ENCODE measurements at places on chromosomes 6 and 20.
A peak's percentile ranks its signal among the peaks of the same experiment; 100 is the strongest.

- no peak for DNase-seq
Measured at GRCh38 chr6:156555116-156555515, 222.1 kb upstream of the ARID1B start.

GRCh38 chr6:32426338-32426737 lies 13.3 kb upstream of the HLA-DRA start:
- no peak for DNase-seq

- no peak for DNase-seq
Measured at GRCh38 chr6:89007209-89008000, 44.0 kb upstream of the RNGTT start.

- no peak for DNase-seq
Measured at GRCh38 chr6:28090917-28091586, 10.7 kb downstream of the ZNF165 start.

DNA sequence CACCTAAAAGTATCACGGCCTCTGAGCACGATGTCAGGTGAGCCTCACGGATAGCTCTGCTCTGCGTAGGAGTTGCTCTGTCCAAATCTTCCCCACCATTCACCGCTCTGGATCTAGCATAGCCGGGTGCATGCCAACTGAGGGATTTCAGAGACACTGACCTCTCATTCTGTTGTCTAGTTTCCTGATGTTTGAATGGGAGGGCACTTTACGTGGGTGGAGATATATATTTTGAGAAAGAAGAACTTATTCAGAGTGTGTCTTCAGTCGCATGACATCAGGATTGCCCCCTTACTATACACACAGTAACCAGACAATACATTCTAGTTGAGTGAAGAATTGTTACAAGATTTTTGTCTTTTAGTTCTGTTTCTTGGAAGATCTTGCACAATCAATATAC lies 96.5 kb upstream of the CITED2 start:
- no peak for DNase-seq

GRCh38 chr20:35151736-35152135 lies 4.6 kb upstream of the EDEM2 start:
- DNase-seq: no peak

GRCh38 chr6:16982807-16983206 lies 119.0 kb upstream of the STMND1 start:
- DNase-seq: peak; percentile 92

DNA sequence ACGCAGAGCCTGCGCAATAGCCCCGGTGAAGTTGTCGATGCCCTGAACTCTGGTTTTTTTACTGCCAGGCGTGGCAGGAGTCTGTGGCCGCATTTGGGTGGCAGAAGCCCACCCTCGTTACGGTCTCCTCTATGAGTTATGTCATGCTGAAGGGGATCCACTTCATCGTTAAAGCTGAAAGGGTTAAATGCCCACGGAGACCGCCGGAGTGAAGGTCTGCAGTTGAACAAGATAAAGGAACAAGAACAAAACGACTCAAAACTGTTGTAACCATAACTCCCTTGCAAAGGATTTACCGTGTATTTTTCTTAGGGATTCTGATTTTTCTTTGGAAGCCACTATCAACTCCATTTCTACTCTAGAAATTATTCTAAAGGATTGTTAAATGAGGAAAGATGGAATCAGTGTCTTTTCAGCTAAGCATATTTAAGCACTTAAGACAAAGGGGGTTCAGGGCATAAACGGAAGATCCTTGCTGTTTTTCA lies 501 bp upstream of the ELOVL5 start:
- no peak for DNase-seq

- DNase-seq: peak; percentile 17
Measured at GRCh38 chr20:43448748-43449535, 8.8 kb upstream of the SRSF6 start.

GRCh38 chr6:145758113-145758512 lies 22.8 kb upstream of the EPM2A start:
- DNase-seq: peak; percentile 28

- peak; percentile 87 for DNase-seq
Measured at GRCh38 chr20:53582574-53583351, 10.9 kb downstream of the ZNF217 start.

GRCh38 chr6:137043710-137044365 lies 927 bp downstream of the IL20RA start:
- peak; percentile 46 for DNase-seq

DNA sequence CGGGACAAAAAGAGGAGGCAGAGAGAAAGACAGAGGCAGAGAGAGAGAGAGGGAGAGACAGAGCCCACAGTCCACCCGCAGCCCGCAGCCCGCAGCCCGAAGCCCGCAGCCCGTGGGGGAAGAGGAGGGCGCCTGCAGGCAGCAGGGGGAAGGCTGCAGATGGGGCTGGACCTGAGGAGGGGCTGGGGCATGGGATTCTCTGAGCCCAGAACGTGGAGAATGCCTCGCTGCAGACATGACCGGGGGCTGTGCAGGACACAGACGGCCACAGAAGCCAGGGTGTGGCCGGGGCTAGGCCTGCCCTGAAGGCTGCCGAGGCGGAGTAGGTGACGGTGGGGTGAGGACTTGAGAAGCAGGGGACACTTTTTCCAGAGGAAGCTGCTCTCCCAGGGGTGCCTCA lies 6.5 kb upstream of the SLCO4A1 start:
- DNase-seq: no peak

DNA sequence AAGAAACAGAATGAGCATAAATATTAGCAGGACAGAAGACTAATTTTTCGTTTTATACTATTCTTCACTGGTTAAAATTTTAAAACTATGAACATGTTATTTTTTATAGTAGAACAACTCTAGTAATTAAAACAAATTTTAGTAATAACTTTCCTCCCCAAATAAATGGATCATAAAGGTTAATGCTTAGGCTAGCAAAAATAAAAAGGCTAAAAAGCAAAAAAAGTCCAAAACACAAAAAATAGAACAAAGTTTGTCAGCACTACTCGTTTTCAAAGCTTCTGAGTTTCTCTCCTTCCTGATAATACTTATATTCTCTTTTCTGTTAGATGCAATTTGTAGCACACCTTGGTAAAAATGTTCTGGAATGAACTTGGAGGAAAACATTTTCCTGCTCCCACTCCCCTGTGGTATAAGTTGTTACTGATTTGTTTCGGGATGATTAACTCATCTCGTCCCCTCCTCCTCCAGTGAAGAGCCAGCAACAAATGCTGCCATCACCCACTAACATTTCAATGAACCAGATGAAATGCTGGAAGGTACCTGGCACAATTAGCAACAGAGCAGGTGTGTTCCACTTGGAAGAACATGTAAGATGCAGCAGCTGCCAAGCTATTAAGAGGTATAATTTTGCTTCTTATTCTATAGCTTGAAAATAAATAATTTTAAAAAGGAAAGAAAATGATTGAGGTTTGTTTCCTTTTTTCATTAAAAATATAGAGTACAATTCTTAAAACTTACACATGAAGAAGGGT lies 130.5 kb downstream of the MYB start:
- DNase-seq: no peak

DNA sequence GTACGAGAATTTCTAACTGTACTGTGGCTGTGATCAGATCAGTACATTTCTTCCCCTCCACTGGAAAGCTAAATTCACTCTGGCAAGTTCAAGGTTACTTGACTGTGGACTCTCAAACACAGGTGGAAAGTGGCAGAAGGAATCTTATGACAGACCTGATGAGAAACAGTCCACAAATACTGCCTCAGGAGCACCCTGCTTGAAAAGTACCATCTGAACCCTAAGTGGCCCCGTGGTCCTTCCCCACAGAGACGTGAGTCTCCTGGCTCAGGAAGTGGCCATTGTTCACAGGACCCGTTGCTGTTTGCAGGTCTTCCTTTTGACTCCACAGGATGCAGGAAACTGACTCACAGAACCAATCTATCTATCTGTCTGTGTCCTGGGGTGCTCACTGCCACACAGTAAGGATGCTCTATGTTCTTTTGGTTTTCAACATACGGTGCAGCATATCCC lies 47.5 kb upstream of the NHSL1 start:
- peak; percentile 88 for DNase-seq

GRCh38 chr20:63706027-63706695 lies 1.6 kb downstream of the ARFRP1 start:
- no peak for DNase-seq

- DNase-seq: no peak
Measured at GRCh38 chr20:47421076-47421475, 64.6 kb upstream of the ZMYND8 start.

DNA sequence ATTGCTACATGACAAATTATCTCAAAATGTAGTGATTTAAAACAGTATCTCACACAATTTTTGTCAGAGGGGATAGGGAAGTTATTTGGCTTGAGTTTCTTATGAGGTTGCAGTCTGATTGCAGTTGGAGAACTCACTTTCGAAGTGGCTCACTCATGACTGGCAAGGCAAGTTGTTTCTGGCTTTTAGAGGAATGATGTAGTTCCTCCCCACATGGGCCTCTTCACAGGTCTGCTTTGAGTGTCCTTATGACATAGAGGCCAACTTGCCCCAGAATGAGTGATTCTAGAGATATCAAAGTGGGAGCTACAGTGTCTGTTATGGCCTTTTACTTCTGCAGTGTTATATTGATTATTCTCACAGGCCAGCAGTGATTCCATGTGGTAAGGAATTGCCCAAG lies 6.1 kb downstream of the DOP1A start:
- no peak for DNase-seq

GRCh38 chr6:2522521-2522920 lies 228.2 kb downstream of the MYLK4 start:
- peak; percentile 67 for DNase-seq

- DNase-seq: peak; percentile 90
Measured at GRCh38 chr20:45919542-45920399, 7.8 kb upstream of the PLTP start.

DNA sequence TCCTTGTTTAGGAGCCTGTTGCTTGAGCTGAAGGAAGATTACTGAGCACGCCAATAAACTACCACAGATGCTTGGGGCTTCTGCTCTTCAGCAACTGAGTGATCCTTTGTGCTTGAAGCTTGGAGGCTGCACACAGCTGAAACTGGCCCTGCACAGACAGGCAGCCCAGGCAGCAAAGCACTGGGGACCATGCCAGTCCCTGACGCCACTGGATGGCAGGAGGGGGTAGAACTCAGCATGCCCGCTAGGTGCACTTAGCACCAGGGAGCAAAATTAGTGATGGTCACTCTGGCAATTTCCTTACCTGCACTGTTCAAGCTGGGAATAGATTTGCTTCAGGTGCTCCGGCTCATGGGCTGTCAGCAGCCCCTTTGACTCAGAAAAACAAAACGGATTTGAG lies 91.5 kb downstream of the FAM50B start:
- DNase-seq: no peak

- DNase-seq: peak; percentile 29
Measured at GRCh38 chr6:143110572-143110971, 49.9 kb downstream of the AIG1 start.

DNA sequence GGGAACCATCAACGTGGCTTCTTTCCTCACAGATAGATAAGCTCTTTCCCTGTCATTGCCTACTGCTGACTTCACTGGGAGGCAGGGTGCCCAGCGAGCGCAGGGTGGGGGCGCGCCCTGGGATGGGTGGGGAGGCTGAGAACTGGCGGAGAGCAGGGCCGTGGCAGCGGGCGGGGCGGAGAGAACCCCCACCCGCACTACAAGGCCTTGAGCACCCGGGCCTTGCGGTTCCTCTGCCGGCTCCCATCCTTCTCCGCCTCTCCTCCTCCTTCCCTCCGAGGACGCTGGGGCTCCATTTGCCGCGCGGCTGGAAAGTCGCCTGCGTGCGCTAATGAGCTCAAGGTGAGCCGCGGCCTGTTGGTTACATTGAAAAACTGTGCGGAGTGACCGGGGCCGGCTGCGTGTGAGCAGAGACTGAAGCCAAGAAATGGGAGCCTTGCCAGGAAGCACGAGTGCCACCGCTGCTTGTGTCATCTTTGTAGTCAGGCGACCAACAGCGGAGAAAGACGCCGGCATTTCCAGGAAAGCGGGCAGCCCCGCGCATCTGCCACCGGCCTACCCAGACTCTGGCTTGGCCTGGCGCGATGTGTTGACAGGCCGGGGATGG lies 963.5 kb upstream of the SLC35B3 start:
- no peak for DNase-seq

DNA sequence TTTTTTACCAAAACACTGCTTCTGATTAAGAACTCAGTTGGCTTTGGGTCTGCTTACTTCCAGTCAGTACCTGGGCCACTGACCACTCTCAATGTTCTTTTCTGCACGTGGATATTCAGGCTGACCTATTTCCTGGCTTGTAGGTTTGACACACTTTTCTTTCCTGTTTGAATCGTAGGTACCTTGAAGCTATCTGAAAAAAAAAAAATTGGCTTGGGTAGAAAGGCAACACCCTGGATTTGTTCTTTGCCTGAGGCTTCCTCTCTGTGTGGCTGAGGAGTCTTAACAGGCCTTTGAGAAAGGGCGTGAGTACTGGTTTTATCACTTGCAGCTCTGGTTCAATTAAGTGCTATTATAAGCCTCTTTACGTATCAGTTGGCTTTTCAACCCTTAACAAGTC lies 60.6 kb upstream of the IL20RA start:
- no peak for DNase-seq

DNA sequence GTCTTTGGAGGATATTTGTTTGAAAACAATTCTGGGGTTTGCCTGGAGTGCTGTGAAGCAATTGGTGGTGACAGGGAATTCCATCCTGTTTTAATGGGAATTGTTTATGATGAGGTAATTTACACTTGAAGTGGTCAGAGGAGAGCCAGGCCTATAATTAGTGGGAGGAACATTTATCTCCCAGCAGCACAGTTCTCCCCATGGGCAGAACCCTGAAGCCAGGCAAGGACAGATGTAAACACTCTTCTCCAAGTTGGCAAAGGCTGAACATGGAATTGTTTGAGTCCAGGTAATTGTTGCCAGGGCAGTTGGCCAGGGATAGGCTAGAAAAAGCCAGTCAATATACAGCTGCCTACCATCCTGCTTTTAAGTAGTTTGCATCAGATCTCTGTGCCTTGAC lies 789.7 kb downstream of the FRK start:
- no peak for DNase-seq

DNA sequence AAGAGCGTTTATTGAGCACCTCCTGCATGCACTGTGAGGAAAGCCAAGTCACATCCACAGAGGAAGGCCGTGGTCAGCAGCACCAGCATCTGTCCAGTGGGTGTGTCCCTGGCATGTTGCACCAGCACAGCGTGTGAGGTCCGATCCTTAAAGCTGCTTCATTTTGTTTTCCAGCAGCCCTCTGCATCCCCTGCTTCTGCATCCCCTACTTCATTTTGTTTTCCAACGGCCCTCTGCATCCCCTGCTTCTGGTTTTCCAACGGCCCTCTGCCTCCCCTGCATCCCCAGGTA lies 147.8 kb downstream of the SYCP2 start:
- DNase-seq: no peak

- no peak for DNase-seq
Measured at GRCh38 chr6:101001012-101001411, 119.9 kb upstream of the ASCC3 start.

- DNase-seq: peak; percentile 79
Measured at GRCh38 chr6:114284281-114284680, 58.5 kb downstream of the HS3ST5 start.

DNA sequence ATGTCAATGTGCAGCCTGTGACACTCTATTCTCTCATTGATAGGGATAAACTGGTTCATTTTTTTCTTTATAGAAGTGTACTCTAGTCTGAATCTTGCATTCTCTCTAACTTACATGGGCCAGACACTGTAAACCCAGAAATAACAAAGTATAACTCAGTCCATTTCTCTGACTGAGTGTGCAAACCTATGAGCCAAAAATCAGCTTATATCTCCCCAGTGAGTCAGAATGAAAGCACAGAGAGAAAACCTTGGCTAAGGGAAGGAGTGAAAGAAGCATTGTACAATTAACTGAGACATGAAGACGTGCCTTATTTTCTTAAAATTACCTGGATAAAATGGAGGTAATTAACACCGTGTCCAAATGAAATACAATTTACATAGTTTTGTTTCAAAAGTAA lies 436.9 kb upstream of the IMPG1 start:
- DNase-seq: no peak
